ENCODE measurements at places on chromosomes 11 and 22.

DNA sequence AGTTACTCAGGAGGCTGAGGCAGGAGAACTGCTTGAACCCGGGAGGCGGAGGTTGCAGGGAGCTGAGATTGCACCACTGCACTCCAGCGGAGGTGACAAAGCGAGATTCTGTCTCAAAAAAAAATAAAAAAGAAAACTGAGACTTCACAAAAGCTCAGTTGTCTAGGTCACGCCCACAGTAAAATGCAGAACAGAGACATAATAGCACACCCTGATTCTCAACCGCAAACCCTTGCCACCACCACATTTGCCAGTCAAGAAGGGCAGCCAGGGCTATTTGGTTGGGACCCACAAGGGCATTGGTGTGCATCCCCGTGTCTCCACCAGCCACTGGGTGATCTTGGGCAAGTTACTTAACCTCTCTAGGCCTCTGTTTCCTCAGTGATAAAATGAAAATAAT lies 25.4 kb downstream of the CREB3L1 start:
- no peak for DNase-seq

DNA sequence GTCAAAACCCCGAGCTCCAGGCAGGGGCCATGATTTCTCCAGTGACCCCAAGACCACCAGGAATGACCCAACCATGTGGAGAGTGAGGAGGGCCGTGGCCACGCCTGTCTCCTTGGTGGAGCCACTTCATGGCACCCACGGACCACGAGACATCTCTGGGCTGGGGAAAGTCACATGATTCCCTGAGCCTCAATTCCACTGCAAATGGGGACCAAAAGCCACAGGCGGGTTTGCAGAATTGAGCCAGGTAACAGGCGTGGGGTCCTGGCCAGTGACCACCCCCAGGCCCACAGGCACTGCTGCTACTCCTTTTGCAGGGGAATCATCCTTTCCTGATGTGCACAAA lies 178.9 kb downstream of the CTTN start:
- DNase-seq = no peak

DNA sequence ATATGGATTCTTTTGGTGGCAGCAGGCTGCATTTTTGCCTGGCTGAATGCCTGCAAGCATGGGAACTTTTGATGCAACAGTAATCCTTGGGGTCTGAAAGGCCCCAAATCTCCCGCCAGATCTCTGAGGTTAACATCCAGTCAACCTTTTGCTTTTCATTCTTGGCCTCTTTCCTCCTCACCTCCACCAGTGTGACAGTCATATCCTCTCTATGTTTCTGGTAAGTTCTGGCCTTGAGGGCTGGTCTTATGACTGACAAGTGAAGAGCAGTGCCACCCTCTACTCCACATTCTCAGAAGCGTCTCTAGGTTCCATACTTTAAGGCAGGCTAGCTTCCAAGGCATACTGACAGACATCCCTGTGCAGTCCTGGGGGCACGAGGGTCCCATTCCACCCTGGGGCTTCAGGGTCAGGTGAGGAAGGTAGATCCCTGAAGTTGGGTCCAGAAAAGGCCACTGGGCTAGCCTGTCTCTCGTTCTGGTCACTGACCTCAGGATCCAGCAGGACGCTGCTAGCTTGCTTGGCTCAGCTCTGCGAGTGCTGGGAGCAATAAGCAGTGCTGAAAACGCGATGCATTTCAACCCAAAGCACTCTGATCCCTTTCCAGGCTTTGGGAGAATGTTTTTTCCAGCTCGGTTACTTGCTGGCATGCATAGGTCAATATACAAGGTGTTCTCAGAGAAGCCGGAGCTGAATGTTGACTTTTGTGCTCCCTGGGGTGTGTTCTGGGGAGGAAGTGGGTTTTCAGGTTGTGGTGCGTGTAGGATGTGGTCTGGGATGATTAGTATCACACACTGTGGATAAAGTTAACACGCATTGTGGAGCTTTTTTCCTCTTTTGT lies 75.2 kb downstream of the PTPRJ start:
- peak; percentile 27 for DNase-seq

GRCh38 chr11:117426297-117426685 lies 98.6 kb downstream of the CEP164 start:
- peak; percentile 50 for DNase-seq

Data from stimulated activated CD4-positive, alpha-beta T cell treated with anti-CD3 and anti-CD28 coated beads, TNF-alpha, amount 100 ng/mL, for 24 hours (primary cell).